ENCODE measurements at places on chromosomes 7 and 10.

DNA sequence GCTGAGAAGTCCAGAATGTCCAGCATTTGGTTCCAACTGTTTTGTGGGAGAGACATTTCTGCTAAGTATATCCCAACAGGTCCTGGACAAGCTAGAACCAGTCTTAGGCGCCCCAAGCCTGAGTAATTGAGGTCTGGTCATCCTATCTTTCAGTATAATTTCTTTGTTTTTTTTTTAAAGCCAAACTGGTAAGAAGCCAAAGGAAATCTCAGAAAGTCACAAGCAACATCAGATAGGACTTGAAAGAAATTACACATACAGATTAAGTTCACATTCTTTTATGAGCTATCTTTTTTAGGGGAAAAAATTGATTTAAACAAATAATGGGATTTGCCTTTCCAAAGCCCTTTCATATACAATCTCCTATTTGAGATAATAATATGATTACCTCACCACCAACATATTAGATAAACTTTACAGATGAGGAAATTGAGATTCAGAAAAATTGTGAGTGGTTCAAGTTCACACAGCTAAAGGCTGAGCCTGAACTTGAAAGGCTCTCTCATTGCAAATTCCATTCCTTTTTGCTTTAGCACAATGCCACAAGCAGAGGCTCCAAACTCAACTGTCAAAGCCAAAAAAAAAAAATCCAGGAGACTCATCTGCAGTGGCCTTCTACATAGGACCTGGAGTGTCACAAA, 15.0 kb downstream of the PDLIM1 start:
- DNase-seq, result no peak

DNA sequence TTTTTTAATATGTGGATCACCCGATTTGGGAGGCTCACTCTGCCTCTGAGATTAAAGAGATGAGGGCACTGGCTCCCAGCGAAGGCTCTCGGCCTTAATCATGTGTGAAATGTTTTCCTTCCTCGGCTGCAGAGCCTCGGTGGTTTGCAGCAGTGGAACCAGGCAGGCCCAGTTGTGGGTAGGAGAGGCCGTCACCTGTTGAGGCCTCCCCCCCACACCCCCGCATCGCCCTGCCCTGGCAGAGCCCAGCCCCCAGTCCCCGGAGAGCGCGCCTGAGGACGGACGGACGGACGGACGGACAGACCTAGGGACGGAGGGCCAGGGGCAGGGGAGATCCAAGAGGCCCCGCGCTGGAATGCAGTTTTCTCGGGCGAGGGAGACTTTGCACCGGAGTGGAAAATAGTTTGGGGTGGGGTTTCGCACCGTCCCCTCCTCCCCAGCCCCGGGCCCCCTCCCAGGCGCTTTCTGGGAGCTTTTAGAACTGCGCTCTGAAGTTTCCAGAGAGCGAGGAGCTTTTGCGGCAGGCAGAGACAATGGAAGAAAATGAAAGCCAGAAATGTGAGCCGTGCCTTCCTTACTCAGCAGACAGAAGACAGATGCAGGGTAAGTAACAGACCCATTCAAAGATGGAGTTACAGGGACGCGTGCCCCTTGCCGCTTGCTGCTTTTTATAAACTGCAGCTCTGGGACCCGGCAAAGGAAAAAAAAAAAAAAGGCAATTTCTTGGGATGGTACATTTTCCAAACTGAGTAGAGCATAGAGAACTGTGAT, at the start of gene KIAA1217:
Gene KIAA1217, plus strand, starts transcription at position 478 of the 771 bp plus-strand sequence. Its CDS starts 56 bp downstream, at position 534.
- no peak for DNase-seq

GRCh38 chr10:75712242-75712880, 280.9 kb downstream of the LRMDA start:
- no peak for DNase-seq

- no peak for DNase-seq
These were observed 7.3 kb upstream of the ZNF22 start for GRCh38 chr10:44993226-44993921.

GRCh38 chr10:74598891-74599566, 227.4 kb upstream of the KAT6B start:
- no peak for DNase-seq

DNA sequence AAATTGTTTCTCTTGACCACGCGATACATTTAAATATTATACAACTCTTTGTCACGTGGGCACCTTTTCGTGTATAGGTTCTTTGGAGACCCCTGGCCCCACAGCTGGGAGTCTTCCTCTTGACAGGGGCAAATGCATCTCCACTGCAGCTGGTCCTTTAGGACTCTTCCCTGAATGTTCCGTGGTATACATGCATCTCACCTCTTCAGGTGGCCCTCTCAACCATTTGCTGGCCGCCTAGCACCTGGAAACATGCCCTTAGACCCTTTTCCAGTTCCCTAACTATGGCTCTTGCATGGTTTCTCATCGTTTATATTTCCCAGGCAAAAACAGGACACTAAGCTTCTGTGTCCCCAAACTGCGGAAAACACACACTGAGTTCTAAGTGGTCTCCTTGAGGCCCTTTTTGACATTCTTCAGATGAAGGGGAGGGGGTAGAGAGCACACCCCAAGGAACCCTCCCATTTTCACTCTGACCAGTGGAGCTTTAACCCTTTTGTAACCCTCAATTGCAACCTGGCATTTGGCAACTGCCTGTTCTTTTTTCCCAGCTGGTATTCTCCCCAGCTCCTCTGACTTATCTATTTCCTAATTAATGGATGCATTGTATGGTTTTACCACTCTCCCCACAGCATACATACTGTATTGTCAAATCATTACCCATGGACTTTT, 20.6 kb downstream of the HNRNPA2B1 start:
- DNase-seq, result no peak

DNA sequence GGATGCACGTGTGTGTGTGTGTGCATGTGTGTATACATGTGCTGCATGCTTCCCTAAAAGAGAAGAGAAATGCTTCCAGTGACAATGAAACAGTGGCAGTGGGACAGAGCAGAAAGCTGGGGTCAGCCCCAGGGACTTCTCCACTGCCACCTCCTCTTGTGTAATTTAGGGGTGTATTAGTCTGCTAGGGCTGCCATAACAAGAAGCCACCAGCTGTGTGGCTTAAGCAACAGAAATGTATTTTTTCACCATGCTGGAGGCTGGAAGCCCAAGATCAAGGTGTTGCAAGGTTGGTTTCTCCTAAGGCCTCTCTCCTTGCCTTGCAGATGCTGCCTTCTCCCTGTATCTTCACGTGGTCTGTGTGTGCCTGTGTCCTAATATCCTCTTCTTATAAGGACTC, 190.5 kb downstream of the CXCL12 start:
- no peak for DNase-seq

GRCh38 chr10:24726626-24727025, 2.9 kb upstream of the ARHGAP21 start:
- no peak for DNase-seq

DNA sequence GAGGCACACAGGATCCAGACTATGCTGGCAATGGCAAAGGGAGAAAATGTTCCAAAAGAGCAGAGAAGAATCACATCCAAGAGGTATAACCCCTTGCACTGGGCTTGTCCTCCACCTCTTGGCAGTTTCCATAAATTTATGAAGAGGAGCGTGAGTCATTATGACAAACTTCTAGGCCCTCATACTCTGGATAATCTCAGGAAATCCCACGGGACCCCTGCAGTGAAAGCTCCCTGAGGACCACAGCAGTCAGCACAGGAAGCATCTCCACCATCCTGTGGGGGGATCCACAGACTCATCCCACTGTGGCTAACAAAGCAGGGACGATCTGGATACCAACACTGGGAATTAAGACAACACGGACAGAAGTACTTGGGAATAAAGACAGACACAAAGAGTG, 30.3 kb upstream of the GPAM start:
- DNase-seq, result no peak

DNA sequence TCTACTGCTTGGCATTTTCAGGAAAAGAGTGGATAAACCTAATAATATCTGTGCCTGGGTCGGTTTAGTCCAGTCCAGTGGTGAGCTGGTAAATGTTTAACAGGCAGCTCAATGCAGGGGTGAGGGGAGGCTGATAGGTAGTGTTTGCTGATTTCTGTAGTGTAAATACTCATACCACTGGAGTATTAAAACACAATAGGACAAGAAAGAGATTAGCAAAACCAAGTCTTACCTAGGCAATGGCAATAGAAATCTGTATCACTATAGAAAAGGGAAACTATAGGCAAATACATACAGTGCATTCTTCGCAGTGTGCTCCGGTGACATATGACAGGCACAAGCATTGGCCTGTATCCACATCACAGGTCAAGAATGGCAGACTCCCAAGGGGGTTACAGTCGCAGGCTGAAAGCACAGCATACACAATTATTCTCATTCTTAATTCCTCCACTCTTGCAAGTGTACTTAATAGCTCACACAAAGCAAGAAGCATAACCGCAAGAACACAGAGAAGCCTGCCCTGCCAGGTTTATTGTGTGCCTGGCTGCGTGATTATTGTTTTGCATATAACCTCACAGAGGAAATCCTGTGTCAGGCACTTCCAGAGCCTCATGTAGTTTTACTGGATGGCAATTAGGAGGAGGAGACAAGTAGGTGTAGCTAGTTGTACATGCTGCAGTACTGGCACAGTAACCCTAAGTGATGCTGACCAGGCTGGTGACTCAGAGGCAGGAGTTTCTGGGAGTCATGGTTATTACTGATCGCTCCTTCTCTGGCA, 35.0 kb downstream of the LAMB4 start:
- DNase-seq, result no peak

GRCh38 chr10:102492344-102492939, 10.1 kb downstream of the ACTR1A start:
- no peak for DNase-seq

GRCh38 chr7:4470246-4470645, 211.8 kb upstream of the FOXK1 start:
- DNase-seq, result no peak

- DNase-seq, result no peak
These were observed 1.6 kb upstream of the TMEM120A start for GRCh38 chr7:75995996-75996395.

- DNase-seq, result no peak
These were observed 227.1 kb downstream of the AGMO start for GRCh38 chr7:15334536-15335263.

DNA sequence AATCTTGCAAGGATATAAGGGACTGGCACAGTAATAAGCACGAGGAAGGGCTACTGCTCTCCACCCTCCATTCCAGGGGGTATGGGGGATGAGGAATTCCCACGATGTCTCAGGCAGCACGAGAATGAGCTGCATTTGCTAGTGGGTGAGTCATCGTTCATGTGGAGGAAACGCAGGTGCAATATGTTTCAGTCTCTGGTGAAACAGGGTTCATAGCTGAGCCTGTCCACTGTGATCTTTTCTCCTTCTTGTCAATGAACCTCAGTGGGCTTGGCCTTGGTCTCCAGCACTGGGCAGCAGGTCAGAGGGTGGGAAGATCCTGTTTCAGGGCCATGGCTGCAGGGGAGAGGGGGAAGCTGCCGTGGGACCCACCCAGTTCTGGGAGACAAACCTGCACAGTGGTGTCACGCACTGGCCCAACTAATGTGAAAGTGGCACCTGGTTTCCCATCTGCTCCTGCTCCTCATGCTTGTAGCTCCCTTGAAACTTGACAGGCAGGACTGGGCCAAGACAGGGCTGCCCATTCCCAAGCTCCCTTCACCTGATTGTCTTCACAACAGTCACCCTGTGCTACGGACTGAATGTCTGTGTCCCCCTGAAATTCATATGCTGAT, 181.9 kb downstream of the USP6NL start:
- DNase-seq, result no peak

All from anterior cingulate cortex (tissue), 58 donors.